ENCODE measurements at places on chromosomes 2 and 18.

DNA sequence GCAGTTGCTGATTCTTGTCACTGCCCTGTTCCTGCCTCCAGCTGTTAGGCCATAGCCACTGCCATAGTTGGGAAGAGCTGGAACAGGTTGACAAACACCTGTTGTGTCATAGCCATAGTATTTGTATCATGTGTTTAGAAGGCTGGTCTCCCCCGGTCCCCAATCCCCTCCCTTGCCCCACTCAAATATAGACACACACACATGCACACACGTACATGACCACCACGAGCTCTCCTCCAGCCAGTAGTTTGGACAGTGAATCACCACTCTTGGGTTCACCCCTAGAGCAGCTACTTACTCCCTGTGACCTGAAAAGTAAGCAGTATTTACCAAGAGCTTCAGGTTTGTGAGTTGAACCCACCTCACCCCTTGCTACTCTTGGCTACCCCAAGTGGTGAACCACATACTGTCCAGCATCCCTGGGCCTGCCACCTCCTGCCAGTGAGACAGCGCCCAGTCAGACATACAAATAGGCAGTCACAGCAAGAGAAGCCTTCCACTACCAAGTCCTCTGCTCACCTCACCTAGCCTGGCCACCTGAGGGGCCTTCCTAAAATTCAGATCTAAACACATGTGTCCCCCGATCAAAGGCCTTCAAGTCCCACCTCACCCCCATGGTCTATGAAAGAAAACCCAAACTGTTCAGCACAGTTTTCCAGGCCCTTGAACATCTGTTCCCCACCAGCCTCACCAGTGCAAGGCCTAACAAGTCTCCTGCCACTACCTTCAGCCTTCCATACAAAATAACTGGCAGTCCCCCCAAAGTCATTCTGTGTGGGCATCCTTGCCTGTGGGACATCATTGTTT lies 7.1 kb downstream of the PCBP1 start:
- no peak for DNase-seq

GRCh38 chr2:19671311-19671710 lies 230.5 kb downstream of the TTC32 start:
- DNase-seq: no peak

GRCh38 chr2:28687171-28687570 lies 64.5 kb upstream of the PPP1CB start:
- no peak for DNase-seq

- DNase-seq: no peak
Measured at GRCh38 chr2:52877703-52878102, 889.9 kb upstream of the CHAC2 start.

- no peak for DNase-seq
Measured at GRCh38 chr2:67565761-67566160, 168.6 kb downstream of the ETAA1 start.

DNA sequence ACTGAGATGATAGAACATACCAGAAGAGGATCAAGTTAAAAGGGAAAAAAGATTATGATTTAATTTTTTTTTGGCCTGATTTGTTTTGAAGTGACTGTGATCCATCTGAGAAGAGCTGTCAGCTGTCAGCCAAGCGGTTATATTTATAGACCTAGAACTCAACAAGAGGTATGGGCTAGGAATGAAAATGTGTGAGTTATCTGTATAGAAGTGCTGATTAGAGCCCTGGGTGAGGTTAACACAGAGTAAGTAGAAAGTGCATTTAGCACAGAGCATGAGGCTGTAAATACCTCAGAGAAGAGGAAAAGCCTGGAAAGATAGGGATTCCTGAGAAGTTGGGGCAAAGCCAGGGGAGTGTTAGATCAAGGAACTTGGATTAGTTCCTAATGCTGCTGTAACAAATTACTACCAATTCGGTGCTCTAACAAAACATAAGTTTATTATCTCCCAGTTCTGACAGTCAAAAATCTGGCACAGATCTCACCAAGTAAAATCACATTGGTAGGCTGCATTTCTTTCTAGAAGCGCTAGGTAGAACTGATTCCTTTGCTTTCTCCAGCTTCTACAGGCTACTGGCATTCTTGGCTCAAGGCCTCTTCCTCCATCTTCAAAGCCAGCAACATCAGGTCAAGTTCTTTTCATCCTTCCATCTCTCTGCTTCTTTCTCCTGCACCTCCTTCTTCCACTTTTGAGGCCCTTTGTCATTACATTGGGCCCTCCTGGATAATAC lies 197.4 kb upstream of the SPHKAP start:
- no peak for DNase-seq

- no peak for DNase-seq
Measured at GRCh38 chr2:240624950-240625621, at the start of gene GPR35. Gene GPR35 (plus strand): TSS chr2:240625480. CDS start chr2:240629953, 4,473 bp downstream.

- DNase-seq: no peak
Measured at GRCh38 chr18:62651276-62652056, 63.9 kb upstream of the PHLPP1 start.

DNA sequence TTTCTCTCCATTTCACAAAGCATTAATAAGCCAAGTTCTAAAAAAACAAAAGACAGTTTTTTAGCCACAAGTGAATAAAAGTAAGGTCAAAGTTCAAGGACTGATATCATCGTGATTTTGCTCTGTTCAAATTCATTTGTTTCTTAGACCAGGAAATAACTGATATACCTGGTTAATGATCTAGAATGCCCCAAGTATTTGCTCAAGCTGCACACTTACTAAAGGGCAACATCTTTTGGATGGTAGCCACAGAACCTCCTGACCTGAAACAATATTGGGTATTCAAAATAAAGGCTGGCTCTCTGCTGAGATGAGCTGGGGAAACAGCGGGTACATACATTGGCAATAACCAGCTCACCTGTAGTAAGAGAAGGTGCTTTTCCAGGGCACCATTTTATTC lies 314.7 kb upstream of the LYPD1 start:
- no peak for DNase-seq

Data from activated naive CD4-positive, alpha-beta T cell (primary cell).